ENCODE measurements at places on chromosomes 16 and 17.

GRCh38 chr16:1026057-1026783, 44.6 kb downstream of the SOX8 start:
- DNase-seq: no peak

- DNase-seq: no peak
Observed at GRCh38 chr17:61366076-61366714, 33.4 kb upstream of the TBX2 start.

DNA sequence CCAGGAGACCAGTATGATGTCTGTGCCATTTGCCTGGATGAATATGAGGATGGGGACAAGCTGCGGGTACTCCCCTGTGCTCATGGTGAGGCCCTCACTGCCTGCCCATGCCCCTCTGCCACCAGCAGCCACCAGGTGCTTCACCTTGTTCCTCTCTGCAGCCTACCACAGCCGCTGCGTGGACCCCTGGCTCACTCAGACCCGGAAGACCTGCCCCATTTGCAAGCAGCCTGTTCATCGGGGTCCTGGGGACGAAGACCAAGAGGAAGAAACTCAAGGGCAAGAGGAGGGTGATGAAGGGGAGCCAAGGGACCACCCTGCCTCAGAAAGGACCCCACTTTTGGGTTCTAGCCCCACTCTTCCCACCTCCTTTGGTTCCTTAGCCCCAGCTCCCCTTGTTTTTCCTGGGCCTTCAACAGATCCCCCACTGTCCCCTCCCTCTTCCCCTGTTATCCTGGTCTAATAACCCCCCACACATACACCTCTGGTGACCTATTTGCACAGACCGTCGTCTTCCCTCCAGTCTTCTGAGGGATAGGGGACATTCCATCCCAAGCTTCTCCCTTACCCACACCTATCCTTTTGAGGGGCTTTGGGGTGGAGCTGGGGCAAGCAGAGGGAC, 3.7 kb downstream of the PFN1 start:
- DNase-seq: no peak

- DNase-seq: no peak
Observed at GRCh38 chr16:31020536-31020935, 10.1 kb upstream of the STX1B start.

GRCh38 chr17:2171702-2172076, 116.8 kb downstream of the HIC1 start:
- DNase-seq: peak; percentile 53

DNA sequence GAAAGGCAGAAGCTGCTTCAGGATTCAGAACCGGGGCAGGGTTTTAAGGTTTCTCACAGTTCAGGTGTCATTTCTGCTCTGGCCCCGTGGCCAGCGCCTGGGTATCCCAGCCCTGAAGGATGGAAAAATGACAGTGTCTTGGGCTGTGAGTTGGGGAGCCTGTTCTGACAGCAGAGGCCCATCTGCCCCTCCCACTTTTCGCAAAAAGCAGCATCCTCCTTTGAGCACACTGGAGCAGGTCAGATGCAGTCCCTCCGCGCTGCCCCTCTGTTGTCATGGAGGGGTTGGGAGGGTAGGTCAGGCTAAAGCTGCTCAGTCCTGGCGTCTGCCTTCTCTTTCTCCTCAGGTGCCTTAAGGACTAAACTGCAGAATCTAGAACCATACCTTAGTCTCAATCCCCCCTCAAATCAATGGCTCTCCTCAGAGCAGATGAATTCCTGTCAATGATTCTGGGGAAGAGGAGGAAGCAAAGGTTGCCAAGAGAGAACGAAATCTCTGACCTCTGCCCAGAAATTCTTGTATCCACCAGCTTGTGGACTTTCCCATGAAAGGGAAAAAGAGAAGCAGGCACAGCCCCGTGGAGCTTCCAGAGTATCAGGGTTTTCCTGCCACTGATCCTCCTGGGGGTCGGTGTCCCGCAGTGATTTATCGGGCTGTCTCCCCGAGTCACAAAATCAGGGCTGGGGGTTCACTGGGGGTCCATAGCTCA, 7.3 kb downstream of the NEUROD2 start:
- DNase-seq: no peak

- DNase-seq: no peak
Observed at GRCh38 chr17:40815381-40815780, 7.0 kb downstream of the KRT10 start.

- no peak for DNase-seq
Observed at GRCh38 chr17:75414488-75414887, 9.0 kb upstream of the GRB2 start.

- DNase-seq: peak; percentile 87
Observed at GRCh38 chr16:1182316-1182671, 29.4 kb downstream of the CACNA1H start.

DNA sequence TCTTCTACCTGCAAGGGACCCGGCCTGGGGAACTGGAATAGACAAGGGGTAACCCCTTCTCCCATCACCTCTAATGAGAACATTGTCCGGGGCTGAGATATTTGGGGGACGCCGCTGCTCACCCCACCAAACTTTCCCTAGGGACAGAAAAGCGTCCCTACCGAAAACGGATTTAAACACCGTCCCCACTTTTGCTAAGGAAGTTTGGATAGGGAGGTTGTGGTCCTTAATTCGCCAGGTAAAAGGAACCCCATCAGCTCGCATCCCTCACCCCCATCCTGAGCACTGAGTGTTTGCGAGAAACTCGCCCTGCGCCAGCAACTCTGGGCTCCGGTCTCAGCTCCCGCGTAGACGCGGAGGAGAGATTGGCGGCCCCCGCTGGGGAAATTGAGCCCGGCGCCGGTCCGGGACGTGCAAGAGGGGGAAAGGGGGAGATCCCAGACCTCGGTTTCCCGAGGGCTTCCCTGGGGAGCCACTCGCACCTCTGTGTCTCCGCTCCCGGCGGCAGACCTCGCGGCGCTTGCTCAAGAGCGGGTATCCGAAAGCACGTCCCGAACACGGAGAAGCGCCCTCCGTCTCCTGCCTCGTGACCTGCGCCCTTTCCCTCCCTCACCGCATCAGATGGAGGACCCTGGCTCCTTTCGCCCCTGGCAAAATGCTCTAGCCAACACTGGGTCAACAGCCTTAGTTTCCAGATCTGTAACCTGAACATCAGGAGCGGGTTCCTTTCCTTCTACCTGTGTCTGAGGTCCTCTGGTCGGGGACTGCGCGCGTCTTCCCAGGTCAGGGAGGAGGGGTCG, 3.1 kb upstream of the SOX9 start:
- DNase-seq: no peak

DNA sequence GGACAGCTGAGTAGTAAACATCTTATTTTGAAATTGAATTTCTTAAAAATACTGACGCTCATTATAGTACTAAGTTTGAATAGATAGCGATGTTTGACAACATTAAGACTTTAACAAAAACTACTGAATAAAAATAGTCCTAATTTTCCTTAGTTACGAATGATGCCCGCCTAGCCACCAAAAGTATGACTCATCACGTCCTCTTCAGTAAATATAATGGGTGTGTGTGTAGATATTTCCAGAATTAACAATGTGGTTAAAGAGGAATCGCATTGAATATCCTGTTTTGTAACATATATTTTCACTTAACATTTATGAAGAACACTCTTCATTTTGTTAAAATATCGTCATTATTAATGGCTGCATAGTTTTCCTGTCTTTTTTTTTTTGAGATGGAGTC, 187.6 kb downstream of the MYO1D start:
- DNase-seq: no peak

GRCh38 chr17:35079547-35080423, 16.3 kb upstream of the RFFL start:
- no peak for DNase-seq

DNA sequence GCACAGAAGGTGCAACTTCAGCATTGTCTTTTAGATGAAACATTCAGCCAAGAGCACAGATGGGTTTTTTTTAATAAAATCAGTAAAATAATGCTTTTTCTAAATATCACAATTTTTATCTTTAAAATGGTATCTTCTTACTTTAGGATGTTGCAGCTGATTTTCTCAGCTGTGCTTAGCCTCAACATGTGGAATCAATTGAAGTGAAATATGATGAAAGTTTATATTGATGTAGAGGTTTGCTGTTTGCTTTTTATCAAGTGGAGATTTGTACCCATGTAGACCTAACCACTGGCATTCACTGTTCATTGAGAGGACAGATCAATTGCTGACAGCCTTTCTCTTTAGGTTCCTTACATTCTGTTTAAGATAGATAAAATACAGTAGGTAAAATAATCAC, 107.8 kb downstream of the CYB561 start:
- DNase-seq: peak; percentile 32

- DNase-seq: no peak
Observed at GRCh38 chr16:951660-952301, 19.0 kb downstream of the LMF1 start.

DNA sequence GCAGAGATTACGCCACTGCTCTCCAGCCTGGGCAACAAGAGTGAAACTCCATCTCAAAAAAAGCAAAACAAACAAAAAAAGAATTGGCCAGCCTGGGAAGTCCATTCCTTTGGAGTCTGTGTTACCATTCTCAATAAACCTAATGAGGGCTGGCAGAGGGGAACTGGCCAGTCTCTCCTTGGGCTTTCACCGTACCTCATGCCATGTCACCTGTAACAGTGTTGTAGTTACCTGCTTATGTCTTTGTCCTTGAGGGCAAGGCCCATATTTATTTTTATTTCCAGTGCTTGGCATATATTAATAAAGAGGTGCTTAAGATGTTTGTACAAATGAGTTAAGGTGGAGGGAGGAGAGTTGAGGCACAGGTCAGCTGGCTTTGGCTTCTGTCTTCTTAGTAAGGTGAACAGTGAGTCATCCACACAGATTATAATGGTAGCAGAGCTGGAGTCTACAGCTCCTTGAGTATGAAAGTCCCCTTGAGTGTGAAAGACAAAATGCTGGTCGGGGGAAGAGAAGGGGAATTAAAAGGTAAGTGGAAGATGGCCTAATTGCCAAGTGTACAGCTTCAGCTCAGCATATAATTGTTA, 8.4 kb downstream of the C1QBP start:
- no peak for DNase-seq

GRCh38 chr17:63919311-63919723, 678 bp upstream of the GH1 start:
- DNase-seq: peak; percentile 55

GRCh38 chr17:33804401-33804800, 450.7 kb upstream of the CCL2 start:
- DNase-seq: no peak

DNA sequence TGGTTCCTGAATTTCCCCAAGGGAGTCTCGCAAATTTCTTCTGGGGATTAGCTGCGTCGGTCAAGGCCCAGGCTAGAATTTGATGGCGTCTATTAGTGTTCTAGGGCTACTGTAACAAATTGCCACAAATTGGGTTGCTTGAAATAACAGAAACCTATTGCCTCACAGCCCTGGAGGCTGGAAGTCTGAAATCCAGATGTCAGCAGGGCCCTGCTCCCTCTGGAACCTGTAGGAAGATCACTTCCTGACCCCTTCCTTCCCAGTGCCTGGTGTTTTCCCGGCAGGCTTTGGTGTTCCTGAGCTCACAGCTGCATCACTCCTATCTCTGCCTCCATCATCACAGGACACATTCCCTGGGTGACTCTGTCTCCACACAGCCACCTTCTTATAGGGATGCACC, 24.4 kb downstream of the DHRS7C start:
- DNase-seq: no peak

- DNase-seq: no peak
Observed at GRCh38 chr17:9256751-9257629, 235.7 kb downstream of the NTN1 start.

DNA sequence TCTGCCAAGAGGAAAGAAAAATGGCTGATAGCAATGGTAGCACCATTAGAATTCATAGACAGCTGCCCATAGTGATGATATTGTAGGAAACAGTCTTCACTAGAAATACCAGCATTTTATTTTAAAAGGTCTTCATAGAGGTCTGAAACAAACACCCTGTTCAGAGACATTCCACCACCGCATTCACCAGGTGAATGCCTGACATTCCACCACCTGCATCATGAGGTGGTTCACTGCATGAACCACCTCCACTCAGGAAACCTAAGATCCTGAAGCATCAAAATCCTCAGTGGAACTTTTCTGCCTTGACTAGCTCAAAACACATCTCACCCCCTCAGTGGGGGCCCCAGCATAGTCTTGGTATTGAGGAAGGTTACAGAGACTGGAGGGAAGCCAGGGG, 91.5 kb upstream of the COX10 start:
- DNase-seq: no peak

DNA sequence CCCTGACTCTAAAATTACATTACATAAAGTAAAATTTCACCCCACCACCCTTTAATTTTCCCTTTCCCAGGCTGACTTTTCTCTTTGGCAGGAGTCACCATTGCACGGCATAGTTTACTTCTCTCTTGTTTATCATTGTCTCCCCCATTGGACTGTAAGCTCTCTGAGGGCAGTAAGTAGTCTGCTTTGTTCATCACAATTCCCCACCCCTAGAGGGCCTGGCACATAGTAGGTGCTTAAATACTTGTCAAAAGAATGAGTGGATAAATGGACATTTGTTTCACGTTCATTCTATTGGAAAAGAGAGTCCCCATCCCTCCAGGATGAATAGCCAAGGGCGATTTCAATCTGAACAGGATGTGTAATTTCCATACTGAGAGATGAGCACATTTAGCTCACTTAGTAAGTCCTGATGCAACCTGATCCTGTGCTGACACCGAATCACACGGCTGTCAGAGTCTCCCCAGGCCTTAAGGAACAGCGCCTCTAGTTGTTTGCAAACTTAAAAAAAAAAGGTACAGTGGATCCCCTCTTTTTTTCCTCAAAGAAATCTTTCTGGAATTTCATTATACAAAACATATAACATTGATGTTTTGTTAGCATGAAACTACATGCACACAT, 54.0 kb downstream of the AKAP1 start:
- DNase-seq: no peak

DNA sequence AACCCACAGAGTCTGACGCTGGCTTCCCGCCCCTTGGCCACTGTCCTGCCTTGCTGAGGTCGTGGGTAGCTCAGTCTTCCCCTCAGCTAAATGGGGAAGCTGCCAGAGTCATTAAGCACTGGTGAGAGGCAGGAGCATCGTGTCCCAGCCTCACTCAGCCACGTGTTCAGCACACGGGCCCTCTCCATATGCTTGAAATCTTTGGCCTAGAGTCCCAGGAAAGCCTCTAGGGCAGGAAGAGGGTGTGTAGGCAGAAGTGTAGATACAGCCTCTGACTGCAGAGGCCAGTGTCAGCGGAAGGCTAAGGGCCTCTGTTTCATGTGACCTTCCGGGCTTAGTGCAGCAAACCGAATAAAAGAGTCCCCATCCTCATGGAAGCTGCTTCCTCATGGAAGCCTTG, 4.1 kb downstream of the DHODH start:
- DNase-seq: no peak

Measured in fibroblast of upper back skin (primary cell).